ENCODE measurements at places on chromosomes 7 and 10.
A peak's percentile ranks its signal among the peaks of the same experiment; 100 is the strongest.

DNA sequence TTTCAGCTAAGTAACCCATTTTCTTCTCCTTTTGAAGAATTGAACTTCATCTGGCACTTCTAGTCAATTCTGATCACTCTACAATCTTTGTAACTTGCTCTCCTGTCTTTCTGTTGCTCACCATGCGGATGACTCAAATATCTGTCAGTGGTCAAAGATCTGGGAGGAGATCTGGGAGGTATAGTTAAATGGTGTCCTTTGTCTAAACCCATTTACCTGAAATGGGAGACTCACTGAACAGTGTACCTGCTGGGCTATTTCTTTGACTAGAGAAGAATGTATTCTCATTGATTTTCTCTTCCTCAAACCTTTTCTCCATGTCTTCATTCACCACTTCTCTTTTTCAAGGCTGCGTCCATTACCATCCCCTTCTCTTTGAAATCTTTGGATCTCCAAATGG, 42.0 kb upstream of the PCLO start:
- DNase-seq, result no peak

DNA sequence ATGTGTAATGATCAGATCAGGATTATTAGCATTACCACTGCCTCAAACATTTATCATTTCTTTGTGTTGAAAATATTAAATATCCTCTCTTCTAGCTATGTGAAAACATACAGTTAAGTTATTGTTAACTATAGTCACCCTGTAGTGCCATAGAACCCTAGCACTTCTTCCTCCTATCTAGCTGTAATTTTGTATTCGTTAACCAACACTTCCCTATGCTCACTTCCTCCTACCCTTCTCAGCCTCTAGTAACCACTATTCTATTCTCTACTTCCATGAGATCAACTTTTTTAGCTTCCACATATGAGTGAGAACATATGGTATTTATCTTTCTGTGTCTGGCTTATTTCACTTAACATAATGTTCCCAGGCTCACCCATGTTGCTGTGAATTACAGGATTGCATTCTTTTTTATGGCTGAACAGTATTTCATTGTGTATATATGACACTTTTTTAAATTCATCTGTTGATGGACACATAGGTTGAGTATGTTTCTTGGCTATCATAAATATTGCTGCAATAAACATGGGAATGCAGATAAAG, 132.7 kb upstream of the RHOBTB1 start:
- no peak for DNase-seq

DNA sequence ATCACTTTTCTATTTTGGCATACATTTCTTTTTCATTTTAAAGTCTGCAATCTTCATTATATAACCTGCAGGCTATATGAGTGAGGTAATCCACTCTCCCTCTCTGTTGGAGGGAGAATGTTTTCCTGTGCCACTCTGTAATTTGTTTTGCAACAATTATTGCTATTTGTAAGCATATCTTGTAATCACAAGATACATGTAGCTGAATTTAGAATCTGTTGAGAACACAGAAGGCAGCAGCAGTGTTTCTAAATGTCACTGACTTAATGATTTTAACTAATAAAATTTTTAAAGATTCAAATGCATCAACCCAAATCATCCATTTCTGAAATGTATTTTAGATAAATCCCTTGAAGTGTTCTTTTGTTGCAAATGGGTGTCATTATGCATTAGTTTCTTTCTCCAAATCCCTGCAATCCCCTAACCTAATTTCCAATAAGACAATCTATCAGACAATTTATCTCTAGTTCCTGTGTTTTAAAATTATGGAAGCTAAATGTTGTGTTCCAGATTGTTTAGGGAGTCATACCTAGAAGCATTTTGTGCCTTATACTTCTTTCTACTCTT, 19.8 kb upstream of the UMAD1 start:
- no peak for DNase-seq

DNA sequence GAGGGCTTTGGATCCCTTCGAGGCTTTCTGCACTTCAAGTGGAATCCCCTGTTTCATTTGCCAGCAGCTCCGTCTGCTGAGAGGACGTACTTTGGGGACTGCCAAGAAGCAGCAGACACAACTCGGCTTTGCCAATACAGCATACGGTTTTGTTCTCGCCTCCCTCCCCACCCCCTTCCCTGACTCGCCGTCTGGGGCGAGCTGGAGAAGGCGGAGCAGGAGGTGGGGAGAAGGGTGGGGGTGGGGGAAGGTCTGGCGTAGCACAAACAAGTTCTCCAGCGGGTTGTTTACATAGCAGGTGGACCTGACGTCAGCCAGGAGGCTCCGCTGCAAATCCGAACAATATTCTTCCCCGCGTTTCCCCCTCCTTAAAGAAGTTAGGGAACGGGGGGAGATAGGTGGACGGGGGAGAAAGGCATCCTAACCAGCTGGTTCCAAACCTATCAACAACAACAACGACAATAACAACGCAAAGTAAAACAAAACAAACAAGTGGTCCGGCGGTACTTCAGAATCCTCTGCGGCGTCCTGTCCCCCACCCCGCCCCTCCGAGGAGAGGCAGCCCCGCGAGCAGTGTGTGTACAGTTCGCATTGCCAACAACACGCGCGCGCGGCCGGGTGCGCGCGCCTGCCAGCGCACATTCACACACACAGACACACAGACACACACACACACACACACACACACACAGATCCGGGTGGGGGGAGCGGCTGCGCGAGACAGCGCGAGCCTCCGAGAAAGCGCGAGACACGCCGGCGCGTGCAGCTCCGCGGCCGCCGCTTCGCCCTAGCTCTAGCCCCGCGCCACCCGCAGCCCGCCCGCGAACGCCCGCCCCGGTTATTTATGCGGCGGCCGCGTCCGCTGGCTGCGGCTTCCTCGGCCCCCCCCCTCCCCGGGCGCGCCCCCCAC, 167.0 kb upstream of the PPP1R3A start:
- DNase-seq, result no peak

GRCh38 chr7:128591705-128592104, 80.4 kb upstream of the GARIN1A start:
- no peak for DNase-seq

DNA sequence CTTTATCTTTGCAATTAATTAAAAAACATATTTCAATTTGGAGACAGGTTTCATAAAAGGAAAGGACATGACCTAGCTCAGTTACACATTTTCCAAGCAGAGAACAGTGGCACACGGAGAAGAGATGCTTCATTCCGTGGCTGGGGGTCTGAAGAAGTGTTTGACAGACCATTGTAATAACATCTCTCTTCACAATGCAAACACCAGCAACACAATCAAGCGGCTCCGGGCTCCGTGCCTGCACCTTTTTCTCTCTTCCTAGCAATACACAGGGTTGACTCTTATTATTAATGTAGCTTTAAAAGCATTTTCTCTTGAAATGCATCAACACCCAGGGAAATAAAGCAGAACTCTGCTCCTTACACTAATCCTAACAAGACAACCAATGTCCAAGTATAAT, 261.0 kb upstream of the AOAH start:
- DNase-seq, result no peak

- DNase-seq, result no peak
Observed at GRCh38 chr10:99341860-99342490, 12.8 kb downstream of the CNNM1 start.

DNA sequence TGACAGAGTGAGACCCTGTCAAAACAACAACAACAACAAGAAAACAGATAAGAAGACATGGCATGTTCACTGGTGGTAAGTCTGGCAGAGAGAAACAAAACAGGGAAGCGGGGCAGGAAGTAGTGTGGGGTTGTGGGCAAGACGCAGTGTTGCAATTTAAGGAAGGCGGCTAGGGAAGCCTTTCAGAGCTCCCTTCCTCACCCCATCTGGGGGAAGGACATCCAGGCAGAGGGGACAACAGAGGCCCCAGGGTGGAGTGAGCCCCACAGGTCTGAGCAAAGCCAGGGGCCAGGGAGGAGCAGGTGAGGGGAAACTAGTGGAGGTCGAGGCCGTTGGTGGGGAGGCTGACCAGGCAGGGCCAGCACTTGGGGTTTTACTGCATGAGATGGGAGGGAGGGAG, 16.8 kb downstream of the LAT2 start:
- peak; percentile 84 for DNase-seq

GRCh38 chr10:70368774-70369482, 13.5 kb downstream of the LRRC20 start:
- no peak for DNase-seq

DNA sequence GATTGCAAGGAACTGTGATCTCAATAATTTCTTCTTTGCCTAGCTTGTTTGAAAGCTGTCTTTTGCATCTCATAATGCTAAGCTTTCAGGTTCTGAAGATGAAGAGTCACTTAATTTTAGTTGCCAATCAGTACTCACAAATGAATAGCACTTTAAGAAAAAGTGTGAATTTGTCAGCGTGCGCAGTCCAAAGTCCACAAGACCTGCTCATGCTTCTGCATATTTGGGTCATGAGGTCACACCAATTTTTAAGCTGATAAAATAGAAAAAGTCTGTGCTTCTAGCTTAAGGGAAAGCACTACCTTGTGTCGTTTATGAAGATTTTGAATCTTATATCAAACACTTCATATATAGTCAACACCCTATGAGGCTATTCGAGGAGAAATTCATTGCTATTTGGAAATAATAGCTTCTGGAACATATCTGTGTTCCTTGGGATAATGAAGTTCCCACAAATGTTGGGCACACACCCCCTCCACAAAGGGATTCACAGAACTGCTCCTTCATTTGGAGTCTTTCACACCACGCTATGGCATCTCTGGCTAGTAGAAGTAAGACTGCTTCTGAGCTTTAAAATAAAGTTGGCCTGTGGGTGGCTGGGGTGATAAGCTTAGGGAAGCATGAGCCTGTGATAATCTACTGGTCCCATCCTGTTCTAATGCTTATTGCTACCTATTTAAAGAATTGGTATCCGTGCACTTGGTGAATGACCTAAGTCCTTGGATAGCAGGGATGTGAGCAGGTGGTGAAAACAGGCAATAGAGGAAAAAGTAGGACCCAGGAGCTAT, 33.3 kb downstream of the A1CF start:
- no peak for DNase-seq

DNA sequence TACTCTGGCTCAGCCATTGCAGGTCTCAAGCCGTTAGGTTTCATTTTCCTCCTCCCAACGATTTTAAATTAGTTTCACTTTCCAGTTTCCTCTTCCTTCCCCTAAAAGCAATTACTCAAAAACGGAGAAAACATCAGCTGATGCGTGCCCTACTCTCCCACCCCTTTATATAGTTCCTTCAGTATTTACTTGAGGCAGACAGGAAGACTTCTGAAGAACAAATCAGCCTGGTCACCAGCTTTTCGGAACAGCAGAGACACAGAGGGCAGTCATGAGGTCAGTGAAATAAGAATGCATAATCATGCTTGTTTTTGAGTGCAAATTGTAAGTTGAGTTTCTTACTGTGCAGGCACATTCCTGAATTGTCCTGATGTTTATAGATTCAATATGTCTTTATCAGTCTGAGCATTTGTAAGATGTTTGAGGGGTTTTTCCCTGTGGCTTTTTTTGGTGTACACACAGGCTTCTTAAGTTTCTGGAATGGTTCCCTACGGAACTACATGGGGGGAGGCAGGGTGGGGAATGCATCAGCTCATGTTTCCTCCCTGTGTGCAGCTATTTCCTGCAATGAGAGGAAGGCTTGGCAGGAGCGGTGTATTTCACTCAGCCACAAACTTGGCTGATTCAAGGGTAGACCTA, at the start of gene IFIT3:
TSS of gene IFIT3 (plus strand) at position 195 of the 639 bp plus-strand sequence. CDS start at position 272, 77 bp downstream.
- DNase-seq, result peak; percentile 74

DNA sequence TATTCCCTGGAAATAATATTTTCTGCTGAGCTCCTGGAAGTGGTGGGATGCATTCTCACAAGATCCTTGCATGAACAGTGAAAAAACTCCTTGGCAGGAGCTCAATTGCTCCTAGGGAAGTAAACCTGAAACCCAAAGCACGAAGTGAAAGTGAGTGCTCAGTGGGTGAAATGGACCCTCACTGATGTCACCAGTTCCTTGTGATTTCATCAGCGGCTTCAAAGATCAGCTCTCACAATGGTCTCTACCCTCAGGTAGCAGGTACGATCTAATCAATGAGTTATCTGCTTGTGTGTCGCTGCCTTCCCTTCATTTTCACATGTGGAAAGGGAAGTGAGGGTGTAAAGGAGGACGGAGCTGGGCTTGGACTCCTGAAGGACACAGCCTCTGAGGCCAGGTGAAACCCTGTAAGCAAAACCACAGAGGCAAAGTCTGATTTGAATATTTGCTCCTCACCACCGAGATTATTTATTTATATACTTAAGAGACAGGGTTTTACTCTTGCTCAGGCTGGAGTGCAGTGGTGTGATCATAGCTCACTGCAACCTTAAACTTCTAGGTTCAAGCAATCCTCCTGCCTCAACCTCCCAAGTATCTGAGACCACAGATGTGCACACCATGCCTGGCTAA, 255.4 kb upstream of the LYZL1 start:
- DNase-seq, result no peak

GRCh38 chr7:99786726-99787335, 2.8 kb upstream of the CYP3A4 start:
- DNase-seq, result no peak

DNA sequence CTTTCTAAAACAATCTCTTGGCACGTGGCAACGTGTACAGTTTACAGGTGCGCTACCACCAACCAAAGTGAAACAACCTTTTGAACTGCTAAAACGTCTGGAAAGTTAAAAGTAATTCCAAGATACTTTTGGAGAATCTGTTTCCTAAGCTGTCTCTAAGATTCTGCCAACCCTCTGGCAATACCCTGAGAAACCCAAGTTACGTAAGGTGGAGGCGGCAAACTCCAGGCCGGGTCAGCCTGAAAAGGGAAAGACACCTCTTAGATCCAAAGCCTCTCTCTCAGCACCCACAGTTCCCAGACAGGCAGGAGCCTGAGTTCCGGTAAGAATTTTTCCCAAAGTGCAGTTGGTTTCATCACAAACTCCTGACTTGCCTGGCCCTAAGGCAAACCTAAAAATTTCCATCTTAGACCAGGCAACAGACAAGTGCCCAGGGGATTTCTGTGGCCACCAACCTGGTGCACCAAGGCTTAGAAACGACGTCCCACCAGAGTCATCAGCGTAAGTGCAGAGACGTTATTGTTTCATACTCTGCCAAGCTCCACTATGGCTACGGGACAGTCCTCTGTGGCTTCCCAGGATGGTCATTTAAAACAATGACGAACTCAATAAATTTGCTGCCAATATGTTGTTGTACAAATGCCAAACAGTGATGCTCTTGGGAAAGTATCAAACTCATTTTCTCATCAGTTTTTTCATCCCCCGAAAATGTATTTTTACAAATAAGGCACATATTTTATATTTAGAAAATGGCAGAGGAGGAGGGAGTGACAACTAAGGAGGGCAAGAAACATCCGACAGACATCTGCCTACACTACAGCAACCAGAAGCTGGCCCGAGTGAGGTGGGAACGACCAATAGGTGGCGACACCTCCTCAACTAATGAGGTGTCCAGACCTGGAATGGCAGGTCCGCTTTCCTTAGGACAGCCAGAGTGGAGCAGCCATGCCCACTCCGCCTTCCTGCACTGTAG, 205.8 kb upstream of the FRMD4A start:
- DNase-seq, result peak; percentile 11

- no peak for DNase-seq
Observed at GRCh38 chr10:18364987-18365775, 225.0 kb downstream of the CACNB2 start.

Measured in AML-193 (cell line).